Ovary (tissue), 10 donors: ENCODE measurements at places on chromosomes 7 and 10. TPM values are rescaled to one million over a fixed set of nuclear protein-coding genes. Genes with fewer than 3 reads are reported as not detected.

DNA sequence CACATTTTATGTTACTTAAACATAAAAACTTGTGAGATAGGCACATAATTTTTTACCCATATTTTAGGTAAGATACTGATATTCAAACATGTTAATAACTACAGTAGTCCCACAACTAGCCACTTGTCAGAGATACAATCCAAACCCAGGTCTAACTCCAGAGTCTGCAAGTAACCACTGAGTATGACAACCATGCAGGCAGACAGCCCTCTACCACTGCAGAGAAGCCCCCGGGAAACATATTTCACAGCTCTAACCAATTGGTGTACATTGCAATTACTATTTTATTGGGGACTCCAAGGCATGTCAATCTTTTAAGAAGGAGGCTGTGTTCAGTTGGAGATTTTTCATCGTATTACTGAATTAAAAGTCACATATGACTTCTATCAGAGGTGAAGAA, 107.2 kb upstream of the FAM133B start:
- no peaks in the 10 kb centered on the region for H3K36me3 ChIP-seq
- H3K27ac ChIP-seq = no peak overlapping the region
- DNase-seq = no peak

- no peaks in the 10 kb centered on the region for H3K27me3 ChIP-seq
- no peak overlapping the region for H3K4me3 ChIP-seq
- H3K27ac ChIP-seq = no peak overlapping the region
- H3K36me3 ChIP-seq = no peaks in the 10 kb centered on the region
Observed at GRCh38 chr10:97200616-97201015, 14.9 kb upstream of the SLIT1 start.

GRCh38 chr7:30984359-30985107, 20.8 kb downstream of the GHRHR start:
- H3K4me3 ChIP-seq = no peak overlapping the region
- H3K27ac ChIP-seq = no peak overlapping the region
- peaks cover 5% of the 10 kb centered on the region for H3K4me1 ChIP-seq
- no peaks in the 10 kb centered on the region for H3K36me3 ChIP-seq
- no peaks in the 10 kb centered on the region for H3K27me3 ChIP-seq

- H3K27me3 ChIP-seq = no peaks in the 10 kb centered on the region
- no peak overlapping the region for H3K27ac ChIP-seq
- no peaks in the 10 kb centered on the region for H3K36me3 ChIP-seq
- no peak for DNase-seq
Observed at GRCh38 chr7:5613607-5614006, 167.9 kb downstream of the RNF216 start.

DNA sequence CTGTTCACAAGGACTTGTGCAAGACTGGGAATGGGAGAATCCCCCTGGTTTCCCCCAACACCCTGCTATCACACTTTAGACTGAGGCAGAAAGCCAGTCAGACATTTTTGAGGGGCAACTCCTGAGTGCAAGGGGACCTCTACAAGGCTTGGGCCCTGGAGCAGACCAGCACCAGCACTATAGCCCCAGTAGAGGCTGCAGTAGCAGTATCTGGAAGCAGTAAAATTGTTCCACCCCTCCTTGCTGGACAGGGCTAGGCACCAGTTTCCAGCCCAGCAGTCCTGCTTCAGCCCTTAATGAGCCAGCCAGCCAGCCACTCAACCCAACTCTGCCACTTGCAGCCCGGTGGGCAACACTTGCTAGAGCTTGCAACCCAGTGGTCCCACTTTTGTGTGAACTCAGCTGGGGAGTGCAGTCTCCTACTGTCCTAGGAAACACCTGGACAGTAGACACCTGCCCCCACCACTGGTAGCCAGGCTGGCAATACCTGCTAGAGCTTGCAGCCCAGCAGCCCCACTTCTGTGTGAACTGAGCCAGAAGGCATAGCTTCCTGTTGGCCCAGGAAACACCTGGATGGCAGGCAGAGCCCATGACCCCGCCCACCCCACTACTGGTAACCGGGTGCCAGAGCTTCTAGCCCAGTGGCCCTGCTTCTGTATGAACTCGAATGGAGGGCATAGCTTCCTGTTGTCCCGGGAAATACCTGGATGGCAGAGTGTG, 65.0 kb downstream of the FBXL13 start:
- H3K27ac ChIP-seq = no peak overlapping the region
- no peaks in the 10 kb centered on the region for H3K27me3 ChIP-seq
- peaks cover 5% of the 10 kb centered on the region for H3K4me1 ChIP-seq

DNA sequence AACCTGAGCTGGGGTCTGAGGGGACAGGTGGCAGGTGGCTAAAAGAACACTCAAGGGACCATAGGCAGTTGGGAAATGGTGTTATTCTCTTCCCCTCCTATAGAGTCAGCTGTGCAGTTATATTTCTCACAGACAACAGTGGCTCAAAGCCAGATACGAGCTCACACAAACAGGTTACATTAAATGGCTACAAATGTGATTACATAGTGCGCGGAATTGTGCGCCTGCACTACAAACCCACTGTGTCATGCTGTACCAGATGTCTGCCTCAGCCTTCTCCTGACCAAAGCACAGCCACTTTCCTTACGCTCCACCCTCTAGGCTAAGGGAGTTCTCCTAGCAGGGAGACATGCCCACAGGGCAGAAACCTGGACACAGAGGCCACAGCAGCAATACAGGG, 387.2 kb downstream of the CNTNAP2 start:
- DNase-seq = no peak
- H3K27me3 ChIP-seq = no peaks in the 10 kb centered on the region
- H3K27ac ChIP-seq = no peak overlapping the region
- H3K4me3 ChIP-seq = no peak overlapping the region
- no peaks in the 10 kb centered on the region for H3K36me3 ChIP-seq

GRCh38 chr7:71457846-71458590, 326.1 kb downstream of the GALNT17 start:
- no peak for DNase-seq
- no peak overlapping the region for H3K4me3 ChIP-seq
- no peaks in the 10 kb centered on the region for H3K27me3 ChIP-seq
- H3K27ac ChIP-seq = no peak overlapping the region
- peaks cover 1% of the 10 kb centered on the region for H3K4me1 ChIP-seq

- no peaks in the 10 kb centered on the region for H3K36me3 ChIP-seq
- H3K4me3 ChIP-seq = no peak overlapping the region
- H3K27me3 ChIP-seq = no peaks in the 10 kb centered on the region
- DNase-seq = no peak
- peaks cover 15% of the 10 kb centered on the region for H3K4me1 ChIP-seq
Observed at GRCh38 chr10:12841826-12842225, 159.7 kb downstream of the CCDC3 start.

BAIAP2L1 gene
- 2.9 TPM for total RNA-seq

PRR15 gene
- total RNA-seq = 6.9 TPM

TSPAN33 gene
- 6.0 TPM for total RNA-seq

TMEM273 gene
- 1.5 TPM for total RNA-seq

GLI3 gene
- 50.5 TPM for total RNA-seq

ARHGEF35 gene
- 3.9 TPM for total RNA-seq

CYP3A7 gene
- not detected for total RNA-seq
